Psoas muscle (tissue), 8 donors: ENCODE measurements at places on chromosomes 6 and 20. TPM values are rescaled to one million over a fixed set of nuclear protein-coding genes. Genes with fewer than 3 reads are reported as not detected.

WFDC12 gene
- not detected for polyA plus RNA-seq

FNDC11 gene
- polyA plus RNA-seq, result not detected

SLC22A1 gene
- polyA plus RNA-seq, result 0.17 TPM

SMOC2 gene
- polyA plus RNA-seq, result 36.5 TPM

PBX2 gene
- 22.1 TPM for polyA plus RNA-seq

TSBP1 gene
- not detected for polyA plus RNA-seq

MYLK4 gene
- polyA plus RNA-seq, result 30.0 TPM

SPATA25 gene
- polyA plus RNA-seq, result 2.7 TPM

ADAM33 gene
- 4.3 TPM for polyA plus RNA-seq

RHAG gene
- polyA plus RNA-seq, result not detected

GFOD1 gene
- 8.3 TPM for polyA plus RNA-seq

BCAS4 gene
- polyA plus RNA-seq, result 0.28 TPM

COL9A3 gene
- 0.67 TPM for polyA plus RNA-seq

OTOR gene
- polyA plus RNA-seq, result not detected

LY6G6C gene
- polyA plus RNA-seq, result not detected

SYCP2 gene
- polyA plus RNA-seq, result 0.29 TPM

TSPO2 gene
- not detected for polyA plus RNA-seq

TEAD3 gene
- polyA plus RNA-seq, result 15.8 TPM

ZNF165 gene
- polyA plus RNA-seq, result 0.35 TPM

CTAGE9 gene
- not detected for polyA plus RNA-seq

FOXF2 gene
- 0.17 TPM for polyA plus RNA-seq

BHLHE23 gene
- polyA plus RNA-seq, result not detected

KCNB1 gene
- 1.8 TPM for polyA plus RNA-seq

ID1 gene
- polyA plus RNA-seq, result 45.1 TPM

NKX2-2 gene
- not detected for polyA plus RNA-seq
